ENCODE measurements at places on chromosomes 2 and 18.

DNA sequence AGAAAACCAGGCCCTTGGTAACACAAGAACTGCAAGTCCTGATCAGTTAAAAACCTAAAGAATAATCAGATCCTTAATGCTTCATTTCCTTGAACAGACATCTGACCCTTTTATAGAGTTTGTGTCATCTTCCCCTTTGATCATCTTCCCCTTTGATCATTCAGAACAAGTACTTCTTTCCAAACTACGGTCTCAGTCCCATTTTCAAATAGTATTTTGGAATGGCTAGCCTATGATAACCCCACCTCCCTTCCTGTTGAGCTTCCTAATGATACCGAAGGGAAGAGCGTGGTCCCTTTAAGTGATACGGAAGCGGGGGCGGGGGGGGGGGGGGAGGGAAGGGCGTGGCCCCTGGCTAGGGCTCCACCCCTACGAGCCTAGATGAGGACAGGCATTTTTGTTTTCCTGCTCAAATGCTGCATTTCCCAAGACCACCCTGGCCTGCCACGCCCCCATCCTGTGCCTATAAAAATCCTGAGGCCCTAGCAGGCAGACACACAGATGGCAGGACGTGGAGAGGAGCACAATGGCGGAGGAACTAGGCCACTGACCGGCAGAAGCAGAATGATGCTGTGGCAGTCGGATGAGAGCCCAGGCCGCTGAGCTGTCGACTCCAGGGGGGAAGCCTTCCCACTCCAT lies 24.1 kb upstream of the CHRNA1 start:
- DNase-seq = peak; percentile 54

DNA sequence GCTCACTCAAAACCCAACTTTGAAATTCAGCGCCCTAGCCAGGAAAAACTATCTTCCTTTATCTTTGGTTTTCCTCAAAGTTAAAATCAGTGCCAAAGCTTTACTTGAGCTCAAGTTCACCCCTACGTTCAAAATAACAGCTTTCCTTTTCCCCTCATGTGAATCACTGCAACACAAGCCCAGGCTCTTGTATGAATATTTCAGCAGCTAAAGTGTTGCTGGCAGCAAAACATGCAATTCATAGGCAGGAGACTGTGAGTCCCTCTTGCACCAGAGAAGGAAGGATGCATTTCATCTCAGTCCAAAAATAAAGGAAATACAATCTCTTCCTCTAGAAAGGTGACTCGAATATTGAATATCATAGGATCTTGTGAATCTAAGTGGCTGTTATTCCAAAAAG lies 461.3 kb upstream of the SOX11 start:
- DNase-seq = no peak

DNA sequence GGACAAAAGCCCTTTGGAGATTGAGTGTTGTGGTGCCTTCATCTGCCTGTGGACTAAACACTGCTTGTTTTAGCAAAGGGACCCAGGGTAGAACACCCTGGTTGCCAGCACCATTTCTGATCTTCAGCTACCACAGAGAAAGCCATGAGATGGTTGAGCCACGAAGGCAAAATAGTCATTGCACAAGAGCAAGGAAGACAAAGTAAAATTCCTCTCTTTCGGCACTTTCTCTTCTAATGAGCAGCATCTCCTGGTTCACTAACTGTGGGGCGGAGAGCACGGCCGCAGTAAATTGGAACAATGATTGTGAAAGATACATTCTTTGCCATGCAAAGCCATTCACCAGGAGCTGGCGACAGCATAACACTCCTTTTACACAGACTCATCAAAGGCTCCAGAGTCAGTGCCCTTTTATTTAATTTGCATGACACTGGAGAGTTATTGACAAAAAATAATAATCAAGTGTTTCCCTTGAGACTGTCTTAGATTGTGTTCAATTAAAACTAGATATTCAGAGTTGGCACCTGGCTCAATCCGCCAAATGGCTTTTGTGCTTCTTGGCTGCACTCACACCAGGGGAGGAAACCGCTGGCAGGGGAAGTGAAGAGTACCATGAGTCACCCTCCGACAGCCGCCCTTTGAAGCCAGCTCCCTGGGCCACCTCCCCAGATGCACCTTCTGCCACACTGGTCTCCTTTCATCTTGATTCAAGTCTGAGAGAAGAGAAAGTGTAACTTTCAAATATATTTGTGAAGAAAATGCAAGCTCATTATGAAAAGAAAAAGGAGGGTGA lies 100.5 kb upstream of the MEIS1 start:
- peak; percentile 8 for DNase-seq

- DNase-seq = peak; percentile 99
Observed at GRCh38 chr2:152421521-152422370, 86.8 kb downstream of the FMNL2 start.

DNA sequence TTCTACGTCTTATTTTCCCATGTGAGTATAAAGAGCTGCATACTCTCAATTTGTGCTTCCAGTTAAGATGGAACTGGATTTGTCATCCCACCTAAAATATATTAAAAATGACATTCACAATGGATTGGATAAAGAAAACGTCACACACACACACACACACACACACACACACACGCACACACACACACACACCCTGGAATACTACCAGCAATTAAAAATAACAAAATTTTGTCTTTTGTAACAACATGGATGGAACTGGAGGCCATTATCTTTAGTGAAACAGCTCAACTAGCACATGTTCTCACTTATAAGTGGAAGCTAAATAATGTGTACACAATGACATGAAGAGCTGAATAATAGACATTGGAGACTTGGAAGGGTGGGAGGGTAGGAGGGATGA lies 3.8 kb upstream of the QPCT start:
- DNase-seq = no peak

GRCh38 chr2:77028032-77028600 lies 494.1 kb downstream of the LRRTM4 start:
- no peak for DNase-seq

GRCh38 chr2:212900715-212901114 lies 250.7 kb downstream of the IKZF2 start:
- no peak for DNase-seq

GRCh38 chr2:7028846-7029245 lies 111.6 kb downstream of the RNF144A start:
- no peak for DNase-seq

GRCh38 chr2:198913394-198914152 lies 544.2 kb downstream of the SATB2 start:
- no peak for DNase-seq

- no peak for DNase-seq
Observed at GRCh38 chr2:7905756-7906155, 776.1 kb upstream of the ID2 start.

GRCh38 chr2:27149570-27150405 lies 984 bp downstream of the TCF23 start:
- DNase-seq = no peak

- DNase-seq = peak; percentile 64
Observed at GRCh38 chr2:224650815-224651439, 65.2 kb downstream of the CCDC195 start.

DNA sequence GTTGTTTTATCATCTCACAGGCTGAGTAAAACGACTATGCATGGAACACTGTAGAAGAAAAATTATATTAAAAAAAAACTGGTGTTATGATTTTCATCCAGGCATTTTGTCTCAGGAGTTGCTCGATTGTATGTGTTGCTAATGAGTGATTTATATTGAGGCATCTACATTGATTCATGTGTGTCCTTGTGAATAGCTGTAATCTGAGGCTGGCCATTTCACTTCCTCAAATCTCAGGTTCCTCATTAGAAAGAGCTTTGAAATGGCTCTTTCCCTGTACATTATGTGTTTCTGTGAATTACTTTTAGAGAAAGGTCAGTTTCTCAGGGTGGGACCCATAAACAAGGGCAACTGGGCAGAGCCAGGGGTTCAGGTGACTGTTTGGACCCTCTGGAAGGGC lies 2.3 kb downstream of the IL18R1 start:
- no peak for DNase-seq

- DNase-seq = no peak
Observed at GRCh38 chr18:40576507-40577115, 1378.4 kb upstream of the PIK3C3 start.

DNA sequence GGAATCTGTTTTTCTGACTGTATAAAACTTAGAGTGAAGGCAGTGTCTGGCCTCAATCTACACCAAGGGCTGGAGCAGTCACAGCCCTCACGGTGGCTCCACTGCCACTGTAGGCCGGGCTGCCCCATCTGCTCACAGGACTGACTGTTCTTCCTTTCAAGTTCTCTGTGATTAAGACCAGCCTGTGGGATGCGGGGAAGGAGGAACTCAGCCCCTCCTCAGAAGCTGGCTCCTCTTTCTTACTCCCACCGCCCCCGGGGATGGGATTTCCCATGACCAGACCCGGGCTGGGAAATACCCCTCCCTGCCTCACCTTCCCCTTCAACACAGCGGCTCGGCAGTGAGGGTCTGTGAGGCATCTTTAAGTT lies 106.0 kb downstream of the COPS8 start:
- DNase-seq = peak; percentile 45

GRCh38 chr18:37778417-37779165 lies 213.0 kb upstream of the CELF4 start:
- DNase-seq = peak; percentile 10

GRCh38 chr2:158034198-158034866 lies 67.3 kb upstream of the UPP2 start:
- DNase-seq = peak; percentile 69

DNA sequence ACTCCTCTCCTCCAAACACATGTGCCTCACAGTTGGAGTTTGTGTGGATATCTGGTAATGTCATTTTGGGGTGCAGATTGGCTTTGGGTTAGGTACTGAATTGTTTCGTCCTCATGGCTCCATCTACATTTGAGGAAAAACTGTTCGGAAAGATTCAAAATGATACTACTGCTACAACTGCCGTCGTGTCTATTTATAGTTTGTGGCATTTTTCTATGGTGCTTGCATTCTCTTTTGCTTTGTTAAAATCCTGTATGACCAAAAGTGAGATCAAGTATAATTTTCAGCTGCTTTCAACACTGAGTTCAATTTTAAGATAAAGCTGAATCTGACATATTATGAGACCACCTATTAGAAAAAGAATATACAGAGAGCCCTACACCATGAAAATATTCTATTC lies 176.3 kb upstream of the DSEL start:
- no peak for DNase-seq

GRCh38 chr2:20356042-20356441 lies 5.4 kb upstream of the PUM2 start:
- peak; percentile 95 for DNase-seq

DNA sequence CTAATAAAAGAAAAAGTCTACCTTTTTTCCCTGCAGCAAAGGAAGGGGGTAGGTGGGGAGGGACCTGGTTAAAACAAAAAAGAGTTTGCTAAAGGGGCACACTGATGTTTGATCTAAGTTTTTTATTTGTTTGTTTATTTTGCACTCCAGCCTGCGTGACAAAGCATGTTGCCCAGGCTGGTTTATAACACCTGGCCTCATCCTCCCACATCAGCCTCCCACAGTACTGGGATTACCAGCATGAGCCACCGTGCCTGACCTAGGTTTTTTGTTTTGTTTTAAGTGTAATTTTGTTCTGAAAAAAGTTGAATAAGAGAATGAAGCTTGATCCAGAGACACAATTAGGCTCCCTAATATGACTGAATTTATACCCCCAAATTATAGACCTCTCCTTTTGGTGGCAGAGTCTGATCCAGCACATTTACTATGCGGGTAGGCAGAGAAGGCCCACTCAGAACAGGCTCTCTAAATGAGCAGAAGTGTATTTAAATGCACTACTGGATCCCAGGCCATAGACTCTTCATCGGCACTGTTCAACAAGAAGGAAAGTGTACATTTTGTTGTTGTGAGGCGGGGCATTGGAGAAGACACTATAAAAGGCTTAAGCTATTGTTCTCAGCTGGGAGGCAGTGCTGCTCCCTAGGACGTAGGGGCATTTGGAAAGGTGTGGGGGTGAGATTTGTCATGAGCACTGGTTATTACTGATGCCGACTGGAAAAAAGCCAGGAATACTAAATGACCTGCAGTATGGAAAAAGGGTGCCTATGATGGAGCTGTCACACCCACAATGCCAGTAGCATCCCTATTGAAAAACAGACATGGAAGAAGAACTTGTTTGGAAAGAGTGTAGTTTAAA lies 32.4 kb downstream of the MRPS9 start:
- no peak for DNase-seq

GRCh38 chr2:101759162-101759561 lies 61.7 kb downstream of the MAP4K4 start:
- peak; percentile 93 for DNase-seq

DNA sequence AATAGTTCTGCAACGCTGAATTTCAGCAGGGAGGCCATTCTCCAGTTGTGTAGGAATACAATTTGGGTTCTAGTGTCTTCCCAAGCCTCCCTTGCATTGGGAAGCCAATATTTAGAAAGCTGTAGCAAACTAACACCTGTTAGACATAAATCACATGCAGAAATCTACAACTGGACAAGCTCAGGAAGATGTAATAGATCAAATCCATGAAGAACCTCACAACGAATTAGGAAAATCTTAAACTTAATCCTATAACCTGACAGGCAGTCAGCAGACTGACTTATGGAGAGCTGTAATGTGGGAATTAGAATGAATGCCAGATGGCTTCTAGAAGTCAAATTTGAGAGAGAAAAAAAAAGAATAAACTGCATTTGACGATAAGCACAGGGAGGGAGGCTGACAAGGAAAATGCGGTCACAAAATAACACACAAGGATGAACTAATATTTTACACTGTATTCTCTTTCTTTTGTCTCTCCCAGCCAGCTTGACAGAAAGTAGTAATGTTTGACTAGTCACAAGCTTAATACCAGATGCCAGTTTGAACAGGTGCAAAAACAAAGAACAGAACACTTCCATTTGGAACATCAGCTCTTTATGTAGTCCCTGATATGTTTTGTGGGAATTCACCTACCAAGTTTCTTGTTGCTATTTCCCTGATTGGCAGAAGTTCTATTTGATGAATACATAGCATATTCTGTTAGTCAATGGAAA lies 50.8 kb upstream of the FANCL start:
- no peak for DNase-seq

DNA sequence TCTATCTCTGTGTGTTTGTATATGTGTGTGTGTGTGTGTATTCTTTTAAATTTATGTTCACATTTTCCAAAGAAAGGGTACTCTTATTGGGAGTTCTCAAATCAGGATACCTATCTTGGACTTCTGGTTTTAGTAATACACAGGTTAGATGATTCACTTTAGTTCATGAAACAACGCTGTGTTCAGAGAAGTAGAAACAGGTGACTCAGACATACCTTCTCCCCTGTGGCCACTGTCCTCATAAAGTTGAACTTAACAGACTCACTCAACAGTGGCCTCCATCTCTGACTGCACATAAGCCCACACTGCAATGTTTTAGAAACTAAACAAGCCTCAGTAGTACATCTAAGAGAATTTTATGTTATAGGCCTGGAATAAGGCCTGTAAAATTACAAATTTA lies 566.6 kb upstream of the VRK2 start:
- DNase-seq = no peak

GRCh38 chr18:58866773-58867150 lies 2.1 kb downstream of the ZNF532 start:
- DNase-seq = no peak

- no peak for DNase-seq
Observed at GRCh38 chr2:71887196-71887595, 260.5 kb downstream of the CYP26B1 start.

GRCh38 chr2:70400539-70400938 lies 98.7 kb upstream of the FAM136A start:
- no peak for DNase-seq

GRCh38 chr2:218985021-218985324 lies at the start of gene FEV:
Gene FEV, minus strand, starts transcription at chr2:218985184. Its CDS starts 109 bp downstream, at chr2:218985075.
- no peak for DNase-seq

- no peak for DNase-seq
Observed at GRCh38 chr2:11842336-11842735, 95.9 kb downstream of the LPIN1 start.

Data from fibroblast of mammary gland (primary cell).